ENCODE measurements at places on chromosomes 12 and 14.
A peak's percentile ranks its signal among the peaks of the same experiment; 100 is the strongest.

DNA sequence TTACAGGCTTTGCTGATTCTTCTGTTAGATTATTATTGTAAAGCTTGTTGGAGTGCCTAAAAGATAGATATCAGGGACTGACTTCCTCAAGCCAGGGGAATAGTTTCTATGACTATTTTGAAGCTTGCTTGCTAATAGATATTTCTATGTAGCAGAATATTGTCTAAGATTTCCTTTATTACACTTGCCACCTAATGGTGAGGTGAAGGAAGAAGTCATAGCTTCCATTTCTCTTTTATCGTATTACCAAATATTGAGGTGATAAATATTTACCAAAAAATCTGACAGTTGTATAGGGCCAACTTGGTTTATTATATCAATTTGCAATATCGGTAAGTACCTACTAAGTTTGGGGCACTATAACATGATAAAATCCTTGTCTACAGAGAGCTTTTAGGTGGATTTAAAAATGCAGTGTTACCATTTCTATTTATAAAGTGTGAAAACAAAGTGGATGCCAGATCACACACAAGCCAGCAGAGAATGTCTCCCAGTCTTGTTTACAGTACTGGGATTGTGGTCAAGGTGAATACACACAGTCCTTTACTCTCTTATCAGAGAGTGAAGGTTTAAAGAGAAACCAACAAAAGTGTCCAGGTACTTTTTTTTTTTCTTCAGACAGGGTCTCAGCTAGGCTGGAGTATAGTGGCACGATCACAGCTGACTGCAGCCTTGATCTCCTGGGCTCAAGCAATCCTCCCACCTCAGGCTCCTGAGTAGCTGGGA is 137.9 kb downstream of the IGF1 start:
- DNase-seq = no peak

DNA sequence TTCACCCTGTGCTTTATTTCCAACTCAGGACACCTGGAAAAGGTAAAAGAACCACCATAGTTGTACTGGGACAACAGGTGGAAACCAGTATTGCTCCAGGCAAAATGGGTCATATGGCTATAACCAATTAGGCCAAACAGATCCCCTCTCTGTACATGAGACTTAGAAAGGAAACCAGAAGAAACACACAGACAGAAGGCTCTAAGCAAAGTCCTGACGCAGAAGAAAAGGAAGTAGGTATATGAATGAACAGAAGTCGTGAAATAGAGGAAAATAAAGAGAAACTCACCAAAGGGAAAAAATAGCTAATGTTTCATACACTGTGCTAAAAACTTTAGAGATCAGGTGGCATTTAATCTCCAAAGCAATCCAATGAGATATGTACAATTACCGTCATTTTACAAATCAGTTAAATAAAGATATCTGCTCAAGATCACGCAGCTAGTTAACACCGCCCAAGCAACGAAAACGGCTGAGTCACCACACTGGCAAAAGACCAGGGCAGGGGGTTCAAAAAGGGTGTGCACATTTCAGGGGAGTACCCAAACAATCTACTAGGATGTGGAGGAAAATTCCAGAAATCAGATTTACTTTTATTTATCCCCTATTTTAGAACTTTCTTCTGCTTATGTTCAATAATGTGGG is 82.3 kb downstream of the ITPR2 start:
- DNase-seq = no peak

- DNase-seq = no peak
Measured at GRCh38 chr12:108727868-108728735, 3.2 kb downstream of the CORO1C start.

DNA sequence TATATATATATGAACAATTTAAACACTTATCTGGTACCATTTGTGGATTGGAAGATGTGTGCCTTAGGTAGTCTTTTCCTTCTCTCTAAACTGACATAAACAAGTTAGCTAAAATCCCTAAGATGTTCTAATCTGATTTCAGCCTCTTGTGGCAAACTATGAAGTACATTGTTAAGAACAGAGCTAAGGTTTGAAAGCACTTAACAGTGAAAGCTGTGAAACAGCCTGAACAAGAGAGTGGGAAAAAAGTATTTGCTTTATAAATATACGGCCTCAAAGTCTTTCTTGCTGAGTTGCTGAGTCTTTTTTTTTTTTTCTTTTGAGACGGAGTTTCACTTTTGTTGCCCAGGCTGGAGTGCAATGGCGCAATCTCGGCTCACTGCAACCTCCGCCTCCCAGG is 53.7 kb upstream of the PELI2 start:
- no peak for DNase-seq

GRCh38 chr12:104213952-104214351 is 1.6 kb upstream of the TXNRD1 start:
- DNase-seq = no peak

DNA sequence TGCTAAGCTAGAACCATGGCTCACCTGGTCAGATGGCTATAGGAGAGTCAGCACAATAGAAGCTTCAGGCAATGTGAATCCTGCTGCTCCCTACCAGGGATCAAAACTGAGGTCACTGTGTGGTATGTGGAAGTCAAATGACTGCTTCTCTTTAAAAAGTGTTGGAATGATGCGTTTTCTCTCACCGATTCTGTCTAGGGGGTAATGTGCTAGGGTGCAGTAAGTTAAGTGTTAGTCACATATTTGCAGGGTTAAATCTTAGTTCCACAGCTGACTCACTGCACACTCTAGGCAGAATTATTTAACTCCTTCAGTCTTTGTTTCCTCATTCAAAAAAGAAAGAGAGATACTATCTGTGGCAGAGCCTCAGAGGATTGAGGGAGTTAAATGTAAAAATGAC is 696.6 kb downstream of the DIO2 start:
- no peak for DNase-seq

DNA sequence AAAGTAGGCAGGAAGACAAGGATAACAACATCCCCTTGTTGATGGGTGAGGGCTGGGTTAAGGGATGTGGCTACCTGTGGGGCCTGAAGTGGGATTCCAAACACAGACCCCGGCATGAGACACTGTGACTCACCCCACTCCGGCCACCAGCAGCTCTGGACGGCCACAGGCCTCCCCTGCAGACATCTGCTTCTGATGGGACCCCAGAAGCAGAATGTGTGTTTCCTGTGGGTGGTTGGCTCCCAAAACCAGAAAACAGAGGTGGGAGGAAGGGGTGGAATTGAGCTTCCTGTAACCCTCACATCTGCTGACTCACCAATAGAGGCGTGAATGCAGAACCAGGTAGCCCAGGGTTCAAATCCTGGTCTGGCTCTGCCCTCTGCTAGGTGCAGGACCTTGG is 216.6 kb upstream of the PWP1 start:
- DNase-seq = no peak

- DNase-seq = no peak
Measured at GRCh38 chr12:52168019-52168717, 23.6 kb downstream of the KRT80 start.

- DNase-seq = no peak
Measured at GRCh38 chr12:131452444-131452860, 258.4 kb upstream of the SFSWAP start.

DNA sequence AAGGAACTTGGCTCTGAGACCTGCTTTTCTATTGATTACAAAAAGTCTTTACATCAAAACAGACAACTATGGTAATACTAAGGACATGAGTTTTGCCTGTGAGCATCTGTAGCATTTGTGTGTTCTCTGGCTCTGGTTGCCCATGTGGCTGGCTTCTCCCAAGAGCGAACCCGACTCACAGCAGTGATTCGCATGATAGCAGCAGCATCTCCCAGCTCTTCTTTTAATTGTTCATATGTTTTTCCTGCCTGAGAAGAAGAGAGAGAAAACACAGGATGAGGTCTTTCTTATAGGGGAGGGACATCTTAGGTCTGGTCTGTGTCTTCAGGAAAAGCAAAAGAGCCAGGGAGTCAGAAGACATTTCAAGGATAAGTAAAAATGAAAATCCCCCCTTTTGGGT is 17.6 kb downstream of the AVIL start:
- no peak for DNase-seq

DNA sequence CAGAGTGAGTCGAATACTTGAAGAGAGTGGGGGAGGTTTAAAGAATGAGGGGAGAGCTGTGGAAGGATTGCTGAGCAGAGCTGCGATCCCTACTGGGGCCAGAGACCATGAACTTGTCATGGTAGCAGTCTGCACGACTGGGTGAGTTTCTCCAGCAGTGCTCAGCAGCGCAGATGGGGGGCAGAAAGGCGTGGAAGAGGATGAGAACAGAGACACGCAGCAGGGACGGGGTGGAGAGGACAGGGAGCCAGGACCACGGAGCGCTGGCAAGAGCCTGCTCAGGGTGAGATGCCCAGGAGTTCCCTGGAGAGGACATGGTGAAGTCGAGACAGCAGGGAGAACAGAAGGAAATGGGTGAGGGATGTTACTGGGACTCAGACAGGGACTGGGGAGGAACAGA is 2.1 kb upstream of the AQP6 start:
- no peak for DNase-seq

GRCh38 chr12:7460375-7461259 is 16.7 kb upstream of the CD163L1 start:
- peak; percentile 40 for DNase-seq

GRCh38 chr12:93880853-93881522 is 203.8 kb downstream of the CRADD start:
- no peak for DNase-seq

- no peak for DNase-seq
Measured at GRCh38 chr12:106081606-106082005, 57.1 kb downstream of the NUAK1 start.

GRCh38 chr14:26217778-26218177 is 380.1 kb downstream of the NOVA1 start:
- no peak for DNase-seq

DNA sequence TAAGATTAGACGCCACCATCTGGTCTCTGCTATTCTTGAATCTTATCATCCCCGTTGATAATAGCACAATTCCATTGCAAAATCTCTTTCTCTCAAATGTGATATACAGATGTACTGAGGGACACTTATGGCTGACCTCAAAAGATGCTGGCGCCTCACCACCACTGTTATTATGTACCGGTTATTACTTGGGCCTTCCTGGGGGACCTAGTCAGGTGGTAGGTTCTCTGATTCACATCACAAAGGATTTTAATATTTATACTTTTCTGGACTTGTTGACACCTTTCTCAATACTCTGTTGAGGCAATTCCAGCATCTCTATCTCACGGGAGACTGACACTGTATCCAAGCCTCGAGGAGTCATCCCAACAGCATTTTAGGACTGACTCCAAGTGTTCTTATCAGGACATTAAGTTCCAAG is 21.3 kb upstream of the FAM234B start:
- DNase-seq = no peak

GRCh38 chr12:51349026-51349425 is 2.5 kb upstream of the CELA1 start:
- DNase-seq = no peak

DNA sequence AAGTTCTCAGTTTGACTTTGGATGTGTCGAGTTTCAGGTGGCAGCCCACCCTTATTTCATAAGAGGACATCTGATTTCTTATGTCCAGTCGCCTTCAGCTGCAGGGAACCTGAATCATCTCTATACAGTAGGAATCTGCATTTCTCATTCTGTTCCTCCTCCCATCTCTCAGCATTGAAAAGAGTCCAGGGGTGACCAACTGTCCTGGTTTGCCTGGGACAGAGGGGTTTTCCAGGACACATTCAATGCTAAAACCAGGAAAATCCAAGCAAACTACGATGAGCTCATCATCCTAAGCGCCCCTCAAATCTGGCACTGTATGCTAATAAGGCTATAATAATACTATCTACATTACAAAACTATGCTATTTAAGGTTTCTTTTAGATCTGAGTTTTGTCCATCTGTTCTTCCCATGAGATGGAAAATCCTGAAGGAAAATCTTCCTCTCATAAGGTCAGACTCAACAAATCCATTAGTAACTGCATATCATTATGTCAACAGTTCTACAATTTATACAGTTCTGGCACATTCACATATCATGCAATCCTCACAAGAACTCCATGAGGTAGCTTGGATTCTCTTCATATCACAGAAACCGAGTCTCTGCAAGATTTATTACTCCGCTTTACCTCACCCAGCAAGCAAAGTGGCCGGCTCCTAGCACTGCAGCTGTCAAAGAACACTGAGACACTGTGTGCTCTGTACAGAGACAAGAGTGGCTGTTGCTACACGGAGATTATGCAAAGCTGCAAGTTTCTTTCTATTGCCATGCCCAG is 15.6 kb upstream of the CALM1 start:
- DNase-seq = peak; percentile 57

DNA sequence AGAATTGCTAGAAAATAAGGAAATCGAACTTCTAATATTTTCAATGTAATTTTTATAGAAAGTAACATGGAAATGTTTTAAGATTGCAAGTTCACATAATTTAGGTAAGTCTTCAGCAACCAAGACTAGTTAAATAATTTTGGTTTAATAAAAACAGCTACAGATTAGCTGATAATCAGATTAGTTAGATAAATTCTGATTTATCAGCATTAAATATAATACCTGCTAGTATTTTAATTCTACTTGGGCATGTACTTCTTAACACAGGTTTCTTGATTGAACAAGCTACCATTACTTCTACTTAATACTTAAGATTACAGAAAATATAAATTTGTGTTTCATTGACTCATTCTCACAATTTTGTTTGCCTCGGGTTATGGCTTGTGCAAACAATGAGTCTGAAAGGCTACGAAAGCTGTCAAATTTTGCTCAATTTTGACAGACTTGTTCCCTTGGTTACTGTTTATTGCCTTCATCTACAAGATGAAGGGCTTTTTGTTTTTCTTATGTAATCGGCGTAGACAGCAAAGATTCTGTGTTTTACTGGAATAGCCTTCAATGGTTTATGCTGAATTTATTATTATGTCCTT is 116.1 kb upstream of the NUDT4 start:
- DNase-seq = no peak

- DNase-seq = no peak
Measured at GRCh38 chr12:75554556-75554880, 43.1 kb upstream of the KRR1 start.

DNA sequence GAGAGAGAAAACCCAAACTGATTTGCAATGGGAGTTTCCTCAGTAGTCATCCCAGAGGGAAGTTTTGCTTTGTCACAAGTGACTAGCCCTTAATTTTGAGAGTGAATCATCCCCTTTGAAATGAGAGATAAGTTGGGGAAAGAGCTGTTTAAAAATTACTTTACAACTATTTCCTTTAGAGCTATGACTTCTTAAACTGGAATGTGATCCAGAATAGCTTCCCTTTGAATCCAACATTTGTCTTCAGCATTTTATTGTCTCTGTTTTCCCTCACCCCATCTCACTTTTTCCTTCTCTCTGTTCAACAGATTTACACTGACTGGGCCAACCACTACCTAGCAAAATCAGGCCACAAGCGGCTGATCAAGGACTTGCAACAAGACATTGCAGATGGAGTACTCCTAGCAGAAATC is 109.3 kb downstream of the NAV3 start:
- no peak for DNase-seq

GRCh38 chr14:68250927-68251768 is 431.6 kb downstream of the RAD51B start:
- peak; percentile 15 for DNase-seq

GRCh38 chr12:68410018-68410660 is 78.0 kb upstream of the MDM1 start:
- no peak for DNase-seq

Data from thyroid gland (tissue), 4 donors.